ENCODE measurements at places on chromosomes 1 and 21.

GRCh38 chr1:51284487-51284954 is 45.8 kb downstream of the TTC39A start:
- H3K36me3 ChIP-seq = no peaks in the 10 kb centered on the region
- H3K4me1 ChIP-seq = peaks cover 4% of the 10 kb centered on the region
- no peak overlapping the region for H3K4me3 ChIP-seq
- H3K27me3 ChIP-seq = no peaks in the 10 kb centered on the region
- no peak overlapping the region for H3K27ac ChIP-seq
- DNase-seq = no peak

DNA sequence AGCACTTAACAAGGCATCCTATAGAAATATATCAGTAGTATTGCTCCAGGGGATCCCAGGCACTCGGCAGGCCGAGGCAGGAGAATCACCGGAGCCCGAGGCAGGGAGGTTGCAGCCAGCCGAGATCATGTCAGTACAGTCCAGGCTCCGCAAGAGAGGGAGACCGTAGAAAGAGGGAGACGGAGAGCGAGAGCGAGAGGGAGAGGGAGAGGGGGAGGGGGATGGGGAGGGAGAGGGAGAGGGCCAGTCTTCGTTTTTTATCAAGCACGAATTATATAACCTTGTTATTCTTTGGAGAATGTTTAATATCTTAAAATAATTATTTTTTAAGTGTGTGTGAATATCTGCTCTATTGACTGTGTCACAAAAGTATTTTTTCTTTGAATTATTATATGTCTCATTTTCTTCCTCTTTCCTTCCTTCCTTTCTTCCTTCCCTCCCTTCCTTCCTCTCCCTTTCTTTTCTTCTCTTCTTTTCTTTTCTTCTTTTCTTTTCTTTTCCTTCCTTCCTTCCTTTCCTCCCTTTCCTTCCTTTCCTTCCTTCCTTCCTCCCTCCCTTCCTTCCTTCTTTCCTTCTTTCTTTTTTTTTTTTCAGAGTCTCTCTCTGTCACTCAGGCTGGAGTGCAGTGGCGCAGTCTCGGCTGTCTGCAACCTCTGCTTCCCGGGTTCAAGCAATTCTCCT is 233.7 kb downstream of the SRGAP2C start:
- H3K27me3 ChIP-seq = no peaks in the 10 kb centered on the region
- peak overlapping the region; percentile 78 for H3K27ac ChIP-seq
- peak; percentile 46 for DNase-seq
- peak overlapping the region; percentile 74 for H3K4me3 ChIP-seq

- no peak overlapping the region for H3K27ac ChIP-seq
- DNase-seq = no peak
- H3K36me3 ChIP-seq = no peaks in the 10 kb centered on the region
- no peaks in the 10 kb centered on the region for H3K4me1 ChIP-seq
- no peaks in the 10 kb centered on the region for H3K27me3 ChIP-seq
- no peak overlapping the region for H3K4me3 ChIP-seq
Measured at GRCh38 chr1:39540504-39541031, 36.0 kb downstream of the PABPC4 start.

GRCh38 chr1:180137776-180138175 is 16.9 kb upstream of the QSOX1 start:
- H3K27ac ChIP-seq = no peak overlapping the region
- no peaks in the 10 kb centered on the region for H3K36me3 ChIP-seq
- DNase-seq = no peak
- no peaks in the 10 kb centered on the region for H3K4me1 ChIP-seq
- no peaks in the 10 kb centered on the region for H3K27me3 ChIP-seq
- no peak overlapping the region for H3K4me3 ChIP-seq

DNA sequence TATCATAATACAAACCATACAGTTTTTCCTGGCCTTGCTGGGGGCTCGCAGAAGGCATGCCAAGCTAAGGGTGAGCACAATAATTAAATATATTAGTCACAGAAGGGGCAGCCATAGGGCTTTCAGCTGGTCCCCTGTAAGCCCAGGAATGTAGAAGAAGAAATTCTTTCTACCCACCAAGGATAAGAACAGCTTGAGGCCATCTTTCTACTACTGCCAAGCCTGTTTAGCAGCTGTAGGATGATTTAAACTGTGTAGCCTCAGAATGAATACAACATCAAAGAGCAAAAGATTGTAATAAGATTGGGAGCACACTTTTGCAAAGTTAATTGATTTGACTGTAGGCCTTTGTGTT is 171.5 kb downstream of the LRRC7 start:
- H3K27ac ChIP-seq = no peak overlapping the region
- H3K4me3 ChIP-seq = no peak overlapping the region
- H3K36me3 ChIP-seq = peaks cover 4% of the 10 kb centered on the region
- no peak for DNase-seq
- H3K4me1 ChIP-seq = peaks cover 31% of the 10 kb centered on the region
- no peaks in the 10 kb centered on the region for H3K27me3 ChIP-seq

DNA sequence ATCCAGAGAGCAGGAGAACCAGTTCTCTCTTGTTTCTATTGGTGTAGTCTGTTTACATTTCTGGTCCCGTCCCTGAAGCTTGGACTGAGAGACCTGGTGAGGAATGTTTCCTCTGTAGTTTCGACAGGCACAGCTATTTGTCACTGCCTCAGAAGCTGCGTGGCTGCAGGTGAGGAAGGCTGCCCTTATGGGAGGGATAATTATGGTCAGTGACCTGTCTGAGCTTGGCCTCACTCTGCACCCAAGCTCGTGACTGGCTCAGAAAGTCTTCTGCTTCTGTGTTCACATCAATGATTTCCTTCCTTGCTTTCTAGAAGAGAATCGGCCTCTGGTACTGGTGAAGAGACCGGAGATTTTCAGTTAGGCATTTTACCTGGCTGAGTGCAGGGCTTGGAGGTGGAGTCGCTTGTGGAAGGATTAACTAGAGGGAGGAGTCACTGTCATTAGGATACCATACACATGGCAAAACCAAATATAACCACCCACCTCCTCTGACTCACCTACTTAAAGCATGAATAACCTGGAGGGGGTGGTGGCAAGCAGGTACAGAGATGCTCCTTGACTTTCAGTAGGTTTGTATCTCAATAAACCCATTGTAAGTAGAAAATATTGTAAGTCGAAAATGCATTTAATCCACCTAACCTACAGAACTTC is 19.9 kb upstream of the WDR26 start:
- no peak for DNase-seq
- no peak overlapping the region for H3K4me3 ChIP-seq
- H3K4me1 ChIP-seq = peaks cover 20% of the 10 kb centered on the region
- H3K27me3 ChIP-seq = no peaks in the 10 kb centered on the region
- peak overlapping the region; percentile 50 for H3K27ac ChIP-seq

DNA sequence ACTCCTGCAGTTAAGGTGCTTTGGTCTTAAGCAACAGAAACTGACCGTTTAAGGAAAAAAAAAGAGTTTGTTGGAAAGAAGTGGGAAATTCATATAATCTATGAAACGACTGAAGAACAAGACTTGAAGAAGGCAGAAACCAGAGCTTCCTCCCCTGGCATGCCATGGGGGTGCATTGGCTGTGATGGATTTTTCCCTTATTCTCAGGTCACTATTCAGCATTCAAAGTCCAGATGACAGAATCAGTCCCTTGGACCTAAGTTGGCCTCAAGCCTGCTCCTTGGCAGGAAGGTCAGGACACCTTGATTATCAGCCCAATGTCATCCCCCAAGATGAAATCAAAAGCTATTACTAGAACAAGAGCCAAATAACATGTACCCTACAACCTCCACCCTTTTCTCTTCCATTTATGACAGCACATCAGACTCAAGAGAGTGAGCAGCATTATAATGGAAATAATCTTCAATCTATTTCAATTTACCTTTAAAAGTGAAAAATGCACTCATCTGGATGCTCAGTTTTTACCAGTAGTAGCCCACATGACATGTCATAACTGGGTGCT is 15.8 kb upstream of the TMEM9 start:
- H3K4me1 ChIP-seq = peaks cover 13% of the 10 kb centered on the region
- no peak overlapping the region for H3K27ac ChIP-seq
- peak overlapping the region; percentile 77 for H3K4me3 ChIP-seq
- H3K27me3 ChIP-seq = peaks cover 34% of the 10 kb centered on the region

DNA sequence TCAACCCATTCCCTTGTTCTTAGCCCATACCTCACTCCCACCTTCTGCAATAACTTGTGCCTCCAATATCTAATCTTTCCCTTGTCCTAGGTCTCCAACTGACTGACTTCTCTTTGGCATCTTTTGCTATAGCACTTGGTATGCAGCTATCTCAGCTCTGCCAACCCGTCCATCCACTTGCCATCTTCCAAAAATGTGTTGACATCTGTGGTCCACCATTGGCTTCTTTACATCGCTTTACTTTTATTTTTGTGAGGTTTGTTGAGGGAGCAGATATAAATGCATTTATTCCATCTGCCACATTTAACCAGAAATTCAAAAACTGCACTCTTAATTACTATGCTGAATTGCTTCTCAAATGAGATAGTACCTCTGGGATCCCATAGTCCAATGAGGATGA is 24.9 kb upstream of the PSMB2 start:
- no peak overlapping the region for H3K4me3 ChIP-seq
- peaks cover 6% of the 10 kb centered on the region for H3K27me3 ChIP-seq
- no peak for DNase-seq
- no peak overlapping the region for H3K27ac ChIP-seq

DNA sequence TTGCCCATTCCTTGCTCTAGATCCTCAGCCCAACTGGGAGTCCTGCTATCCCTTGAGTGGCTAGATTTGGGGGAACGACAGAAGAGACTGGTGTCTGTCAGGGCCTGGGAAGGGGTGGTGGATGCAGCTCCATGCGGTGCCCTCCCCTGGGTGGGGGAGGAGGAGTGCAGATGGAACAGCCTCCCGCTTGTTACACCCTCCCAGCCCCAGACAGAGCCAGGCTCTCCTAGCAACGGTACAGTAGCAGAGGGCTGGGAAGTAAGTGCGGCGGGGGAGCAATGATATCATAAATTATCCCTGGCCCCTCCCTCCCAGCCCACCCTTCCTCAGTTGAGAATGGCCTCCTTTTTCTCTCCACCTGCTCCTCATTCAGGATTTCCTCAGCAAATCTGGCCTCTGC is 37.2 kb downstream of the RHBG start:
- no peak for DNase-seq
- no peaks in the 10 kb centered on the region for H3K36me3 ChIP-seq
- H3K27ac ChIP-seq = no peak overlapping the region
- H3K27me3 ChIP-seq = peaks cover 7% of the 10 kb centered on the region

GRCh38 chr1:12604114-12604874 is 13.7 kb downstream of the DHRS3 start:
- DNase-seq = no peak
- H3K27me3 ChIP-seq = no peaks in the 10 kb centered on the region
- no peak overlapping the region for H3K27ac ChIP-seq
- H3K4me1 ChIP-seq = peaks cover 50% of the 10 kb centered on the region
- H3K4me3 ChIP-seq = no peak overlapping the region

- no peaks in the 10 kb centered on the region for H3K36me3 ChIP-seq
- no peak for DNase-seq
- H3K4me3 ChIP-seq = no peak overlapping the region
Measured at GRCh38 chr1:10635085-10635896, 160.5 kb downstream of the PEX14 start.

DNA sequence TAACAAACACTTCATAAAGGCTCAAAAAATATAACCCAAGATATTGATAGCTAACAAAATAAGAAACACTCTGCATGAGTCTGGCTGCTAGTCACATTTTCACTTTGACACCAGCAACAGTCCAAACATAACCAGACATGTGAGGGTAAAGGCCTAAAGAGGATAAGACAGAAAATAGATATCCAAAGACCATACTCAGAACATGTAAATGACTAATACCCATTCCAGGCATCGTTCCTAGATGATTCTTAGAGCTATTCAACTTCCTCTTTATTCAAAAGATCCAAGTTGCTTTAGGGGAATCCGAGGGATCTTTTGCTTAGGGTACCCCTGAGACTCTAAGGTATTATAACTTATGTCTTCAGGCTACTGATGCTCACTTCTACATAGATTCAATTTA is 5.1 kb downstream of the COL24A1 start:
- peaks cover 12% of the 10 kb centered on the region for H3K4me1 ChIP-seq
- peaks cover 46% of the 10 kb centered on the region for H3K27me3 ChIP-seq
- no peak for DNase-seq
- no peak overlapping the region for H3K4me3 ChIP-seq
- no peaks in the 10 kb centered on the region for H3K36me3 ChIP-seq

DNA sequence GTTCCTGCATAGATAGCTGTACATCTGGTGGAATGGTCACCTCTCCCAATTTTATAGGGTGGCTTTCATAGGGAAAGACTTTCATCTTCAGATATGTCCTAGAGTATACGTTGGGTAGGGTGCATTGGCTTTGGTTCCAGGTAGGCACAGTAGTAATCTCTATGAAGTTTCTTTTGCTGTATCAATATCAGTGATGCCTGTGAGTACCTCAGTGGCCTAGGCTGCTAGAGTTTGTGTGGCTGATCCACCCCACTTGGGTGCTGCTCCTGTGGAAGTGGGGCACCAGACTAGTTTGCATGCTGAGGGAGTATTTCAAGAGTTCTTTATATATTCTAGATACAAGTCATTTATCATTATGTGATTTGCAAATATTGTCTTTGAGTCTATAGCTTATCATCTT is 370.5 kb upstream of the VAMP3 start:
- DNase-seq = no peak
- H3K27me3 ChIP-seq = no peaks in the 10 kb centered on the region
- H3K4me1 ChIP-seq = peaks cover 28% of the 10 kb centered on the region
- H3K27ac ChIP-seq = no peak overlapping the region
- peaks cover 37% of the 10 kb centered on the region for H3K36me3 ChIP-seq
- no peak overlapping the region for H3K4me3 ChIP-seq

GRCh38 chr1:46655848-46656247 is 12.3 kb downstream of the ATPAF1 start:
- H3K36me3 ChIP-seq = peaks cover 38% of the 10 kb centered on the region
- H3K4me1 ChIP-seq = no peaks in the 10 kb centered on the region
- no peak overlapping the region for H3K27ac ChIP-seq
- no peak overlapping the region for H3K4me3 ChIP-seq
- no peak for DNase-seq

DNA sequence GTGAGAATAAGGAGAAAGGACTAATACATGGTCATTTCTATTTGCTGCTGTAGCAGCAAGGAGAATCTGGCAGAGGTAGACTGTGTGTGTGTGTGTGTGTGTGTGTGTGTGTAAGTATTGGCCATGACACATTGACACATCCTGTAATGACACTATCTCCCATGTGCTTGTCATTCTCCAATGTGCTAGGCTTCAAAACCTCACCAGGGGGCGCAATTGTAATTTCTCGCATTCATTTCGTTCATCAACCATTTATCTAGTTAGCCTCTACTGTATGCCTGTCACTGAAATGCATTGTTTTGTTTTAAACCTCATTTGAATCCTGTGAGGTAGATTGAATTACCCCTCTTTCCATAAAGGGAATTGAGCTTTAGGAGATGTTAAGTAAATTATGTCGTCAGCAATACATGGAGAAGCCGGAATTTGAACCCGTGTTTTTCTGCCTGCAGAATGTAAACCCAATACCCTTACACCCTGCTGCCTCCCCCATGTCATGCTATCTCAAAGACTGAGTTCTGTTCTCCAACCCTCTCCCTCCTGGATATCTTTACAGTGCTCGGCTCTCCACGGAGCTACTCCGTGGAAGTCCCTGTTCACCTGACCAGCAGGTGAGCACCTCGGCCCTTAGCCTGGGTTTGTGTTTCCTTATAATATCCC is 100.8 kb downstream of the UCK2 start:
- no peak overlapping the region for H3K4me3 ChIP-seq
- no peaks in the 10 kb centered on the region for H3K27me3 ChIP-seq
- DNase-seq = peak; percentile 55
- H3K36me3 ChIP-seq = no peaks in the 10 kb centered on the region

- no peak overlapping the region for H3K4me3 ChIP-seq
- no peak for DNase-seq
- peak overlapping the region; percentile 51 for H3K27ac ChIP-seq
- H3K4me1 ChIP-seq = peaks cover 56% of the 10 kb centered on the region
- H3K27me3 ChIP-seq = peaks cover 7% of the 10 kb centered on the region
- no peaks in the 10 kb centered on the region for H3K36me3 ChIP-seq
Measured at GRCh38 chr1:111214074-111214801, 13.3 kb upstream of the CHI3L2 start.
